ENCODE measurements at places on chromosomes 5 and 9. TPM values are rescaled to one million over a fixed set of nuclear protein-coding genes. Genes with fewer than 3 reads are reported as not detected.

The FOXD4L5 gene
- total RNA-seq: 0.11 TPM

The SLC6A18 gene
- not detected for total RNA-seq

The POLR1E gene
- total RNA-seq: 37.7 TPM

The LCN2 gene
- total RNA-seq: not detected

The PCA3 gene
- 1.2 TPM for total RNA-seq

The TMEM252 gene
- total RNA-seq: not detected

The FGF10 gene
- total RNA-seq: not detected

The SCGB3A1 gene
- not detected for total RNA-seq

The RNF145 gene
- total RNA-seq: 55.7 TPM

The SPINK6 gene
- total RNA-seq: not detected

The PCDHB13 gene
- total RNA-seq: 0.33 TPM

DNA sequence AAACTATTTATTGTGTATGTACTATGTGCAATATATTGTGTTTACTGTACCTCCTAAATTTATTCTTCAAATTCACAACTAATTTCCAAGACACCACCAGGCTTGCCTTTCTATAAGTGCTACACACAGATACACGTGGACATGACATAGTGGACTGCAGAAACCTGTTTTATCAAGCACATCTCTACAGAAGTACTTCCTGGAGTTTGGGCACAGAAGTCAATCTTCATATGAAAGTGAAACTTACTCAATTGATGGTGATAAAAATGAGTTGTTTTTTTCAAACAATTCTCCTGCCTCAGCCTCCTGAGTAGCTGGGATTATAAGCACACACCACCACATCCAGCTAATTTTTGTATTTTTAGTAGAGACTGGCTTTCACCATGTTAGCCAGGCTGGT lies 57.6 kb downstream of the NLN start:
- DNase-seq: no peak

- peak; percentile 15 for DNase-seq
Measured at GRCh38 chr9:134778841-134779411, 101.7 kb upstream of the FCN2 start.

- no peak for DNase-seq
Measured at GRCh38 chr5:146788898-146789297, 89.7 kb downstream of the PPP2R2B start.

DNA sequence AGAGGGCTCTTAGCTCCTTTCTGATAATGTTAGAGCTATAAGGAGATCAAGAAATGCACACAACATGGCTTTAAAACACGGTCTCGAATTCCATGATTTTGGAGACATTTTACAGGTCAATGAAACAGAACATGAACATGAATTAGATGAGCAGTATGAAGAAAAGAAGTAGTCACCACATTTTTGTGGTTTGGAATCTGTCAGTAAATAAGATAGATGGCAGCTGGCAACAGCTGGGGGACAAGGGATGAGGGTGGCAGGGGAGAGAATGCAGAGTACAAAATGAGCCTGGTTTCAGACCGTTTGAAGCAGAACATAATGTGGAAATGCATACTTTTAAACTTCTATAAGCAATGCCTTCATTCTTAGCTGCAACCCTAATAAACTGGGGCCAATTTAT lies 107.1 kb downstream of the OXCT1 start:
- no peak for DNase-seq

DNA sequence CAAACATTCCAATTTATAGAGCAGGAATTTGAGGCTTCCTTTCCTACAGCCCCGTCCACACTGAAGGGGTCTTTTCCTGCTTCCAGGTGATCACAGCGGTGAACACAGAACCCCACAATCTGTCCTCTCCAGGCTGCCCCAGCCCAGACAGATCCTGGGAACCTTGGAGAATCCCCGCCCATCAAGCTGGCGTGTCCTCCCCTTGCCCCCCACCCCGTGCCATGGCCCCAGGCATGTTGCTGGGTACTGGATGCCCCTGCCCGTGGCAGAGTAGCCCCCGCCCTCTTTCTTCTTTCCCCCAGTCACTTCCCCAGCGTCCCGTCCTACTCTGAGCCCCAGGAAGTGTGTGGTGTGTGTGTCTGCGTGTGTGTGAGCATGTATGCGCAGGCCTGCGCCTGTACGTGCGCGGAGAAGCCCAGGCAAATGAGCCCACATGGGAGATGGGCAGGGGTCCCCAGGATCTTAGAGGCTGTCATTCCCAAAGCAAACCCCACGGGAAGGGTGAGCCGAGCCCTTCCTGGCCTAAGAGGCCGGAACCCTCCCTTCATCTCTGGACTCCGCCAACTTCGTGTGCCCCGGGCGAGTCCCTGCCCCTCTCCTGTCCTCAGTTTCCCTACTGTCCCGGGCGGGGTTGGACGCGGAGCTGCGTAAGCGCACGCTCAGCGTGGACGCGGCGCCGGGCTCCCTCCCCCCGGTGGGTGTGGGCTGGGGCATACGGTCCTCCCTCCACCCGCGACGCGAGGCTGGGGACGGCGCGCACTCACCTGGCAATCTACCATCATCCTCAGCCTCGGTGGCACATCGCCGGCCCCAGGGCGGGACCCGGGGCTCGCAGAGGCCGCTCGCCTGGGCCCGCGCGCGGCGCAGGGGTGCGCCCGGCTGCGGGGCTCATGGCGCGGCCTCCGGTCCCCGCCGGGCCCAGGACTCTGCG lies 15.2 kb downstream of the GBGT1 start:
- DNase-seq: no peak

- DNase-seq: no peak
Measured at GRCh38 chr5:18095061-18095460, 460.8 kb downstream of the TAF11L14 start.

GRCh38 chr9:20256284-20256948 lies 365.9 kb downstream of the MLLT3 start:
- DNase-seq: no peak

DNA sequence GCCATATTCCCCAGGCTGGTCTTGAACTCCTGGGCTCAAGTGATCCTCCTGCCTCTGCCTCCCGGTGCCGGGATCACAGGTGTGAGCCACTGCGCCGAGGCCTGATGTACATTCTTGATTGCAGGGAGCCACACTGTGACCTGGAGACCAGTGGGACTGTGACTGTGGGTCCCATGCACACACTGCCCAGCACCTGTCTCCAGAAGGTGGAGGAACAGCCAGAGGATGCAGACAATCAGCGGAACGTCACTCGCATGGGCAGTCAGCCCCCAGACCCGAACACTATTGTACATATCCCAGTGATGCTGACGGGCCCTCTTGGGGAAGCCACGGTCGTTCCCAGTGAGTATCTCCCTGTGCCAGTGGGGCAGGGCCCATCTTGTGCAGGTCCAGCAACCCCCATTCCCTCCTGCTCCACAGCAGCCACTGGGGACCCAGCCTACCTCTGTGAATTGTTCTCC lies 147.3 kb downstream of the CACNA1B start:
- DNase-seq: no peak

DNA sequence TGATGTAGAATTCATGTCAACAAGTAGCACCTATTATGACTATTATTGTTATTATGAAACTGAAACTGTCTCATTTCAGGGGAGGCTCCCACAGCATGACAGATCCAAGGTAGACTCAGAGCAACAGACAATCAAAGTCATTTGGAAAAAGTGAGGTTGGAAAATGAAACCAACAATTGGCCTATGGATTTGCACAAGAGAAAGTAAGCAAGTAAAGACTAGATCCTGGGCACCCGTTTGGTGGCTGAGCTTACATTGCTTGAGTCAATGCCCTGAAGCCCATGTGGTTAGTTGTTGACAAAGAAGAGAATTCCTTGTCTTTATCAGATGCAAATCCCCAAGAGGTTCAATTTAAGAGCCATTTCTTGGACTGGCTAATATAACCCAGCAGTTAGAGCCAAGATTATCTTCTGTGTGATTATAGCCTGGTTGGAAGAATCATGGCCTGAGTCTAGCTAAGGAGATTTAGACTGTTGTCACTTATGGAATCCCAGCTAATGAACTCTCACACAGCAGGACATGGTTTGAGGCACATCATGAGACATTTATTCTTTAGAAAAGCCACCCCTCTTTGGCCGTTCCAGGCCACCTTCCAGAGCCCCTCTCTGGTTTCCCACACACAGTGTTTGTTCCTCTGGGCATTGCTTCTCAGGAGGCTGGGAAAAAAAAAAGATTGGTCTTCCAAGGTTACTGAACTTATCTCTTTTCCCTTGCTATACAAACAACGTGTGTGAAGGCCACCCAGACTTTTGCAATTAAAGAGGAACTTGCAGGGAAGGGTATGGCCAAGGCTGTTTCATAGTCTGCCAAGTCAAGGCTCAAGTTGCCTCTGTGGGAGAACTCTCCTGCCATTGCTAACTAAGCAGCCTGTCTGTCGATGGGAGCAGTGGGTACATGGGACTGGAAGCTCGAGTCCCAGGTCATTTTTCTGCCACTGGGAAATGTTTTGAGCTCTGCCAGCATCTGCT lies 399.5 kb downstream of the ENC1 start:
- no peak for DNase-seq

DNA sequence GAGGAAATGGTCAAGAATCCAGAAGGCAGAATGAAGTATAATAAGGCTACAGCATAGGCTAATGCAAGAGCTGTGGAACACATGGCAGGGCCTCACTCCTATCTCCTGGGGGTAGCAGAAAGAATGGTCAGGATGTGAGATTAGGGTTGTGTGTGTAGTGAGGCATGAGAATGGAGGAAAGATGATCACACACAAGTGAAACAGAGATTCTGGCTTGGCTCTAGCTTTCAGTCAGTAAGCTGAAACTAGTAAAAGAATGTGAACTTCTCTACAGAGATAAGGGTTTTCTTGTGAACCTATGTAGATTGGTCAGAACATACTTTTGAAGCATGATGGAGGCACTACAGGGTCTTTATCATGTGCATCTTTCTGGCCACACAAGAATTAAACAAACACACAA lies 298.8 kb downstream of the ASTN2 start:
- no peak for DNase-seq

DNA sequence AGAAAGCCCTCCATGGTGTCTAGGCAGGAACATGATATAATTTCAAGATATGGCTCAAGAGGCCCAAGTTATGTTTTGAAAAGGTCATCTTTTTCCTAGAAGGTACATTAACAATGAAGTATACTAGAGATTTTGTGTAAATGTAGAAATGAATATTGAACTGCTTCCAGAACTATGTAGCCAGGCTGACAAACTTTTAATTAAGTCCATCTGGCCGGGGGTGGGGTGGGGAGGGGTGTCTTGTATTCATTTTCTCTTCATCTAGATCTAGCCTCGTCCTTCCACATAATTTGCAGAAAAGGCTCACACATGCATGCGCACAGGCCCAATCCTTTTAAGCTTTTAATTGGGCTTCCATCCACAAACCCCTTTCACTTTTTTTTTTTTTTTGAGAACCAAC lies 323.3 kb downstream of the ARL15 start:
- no peak for DNase-seq

GRCh38 chr5:122180146-122180712 lies 50.9 kb downstream of the ZNF474 start:
- DNase-seq: no peak

- DNase-seq: no peak
Measured at GRCh38 chr5:102819634-102820033, 64.5 kb downstream of the PAM start.

DNA sequence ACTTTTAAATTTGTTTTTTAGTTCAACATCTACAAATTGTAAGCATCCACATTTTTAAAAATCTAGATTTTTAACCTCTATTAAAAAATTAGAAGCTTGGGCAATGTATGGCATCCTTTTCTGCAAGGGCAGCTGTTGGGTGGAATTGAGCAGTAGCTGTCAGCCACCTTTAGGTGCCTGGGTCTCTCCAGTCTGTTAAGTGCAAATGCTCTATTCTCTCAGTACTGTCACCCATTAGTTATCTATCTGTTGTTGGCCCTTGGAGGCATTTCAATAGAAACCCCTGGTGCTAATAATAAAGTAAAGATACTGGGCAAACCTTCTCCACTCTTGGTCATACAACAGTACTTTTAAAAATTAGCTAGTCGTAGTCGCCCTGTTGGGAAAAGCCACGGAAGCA lies 63.6 kb downstream of the PIP5K1B start:
- DNase-seq: no peak

GRCh38 chr5:1153428-1153827 lies 41.6 kb upstream of the SLC12A7 start:
- no peak for DNase-seq

GRCh38 chr5:80655231-80655774 lies 520 bp upstream of the DHFR start:
- DNase-seq: no peak

GRCh38 chr9:109369285-109369684 lies 48.4 kb upstream of the EPB41L4B start:
- no peak for DNase-seq

DNA sequence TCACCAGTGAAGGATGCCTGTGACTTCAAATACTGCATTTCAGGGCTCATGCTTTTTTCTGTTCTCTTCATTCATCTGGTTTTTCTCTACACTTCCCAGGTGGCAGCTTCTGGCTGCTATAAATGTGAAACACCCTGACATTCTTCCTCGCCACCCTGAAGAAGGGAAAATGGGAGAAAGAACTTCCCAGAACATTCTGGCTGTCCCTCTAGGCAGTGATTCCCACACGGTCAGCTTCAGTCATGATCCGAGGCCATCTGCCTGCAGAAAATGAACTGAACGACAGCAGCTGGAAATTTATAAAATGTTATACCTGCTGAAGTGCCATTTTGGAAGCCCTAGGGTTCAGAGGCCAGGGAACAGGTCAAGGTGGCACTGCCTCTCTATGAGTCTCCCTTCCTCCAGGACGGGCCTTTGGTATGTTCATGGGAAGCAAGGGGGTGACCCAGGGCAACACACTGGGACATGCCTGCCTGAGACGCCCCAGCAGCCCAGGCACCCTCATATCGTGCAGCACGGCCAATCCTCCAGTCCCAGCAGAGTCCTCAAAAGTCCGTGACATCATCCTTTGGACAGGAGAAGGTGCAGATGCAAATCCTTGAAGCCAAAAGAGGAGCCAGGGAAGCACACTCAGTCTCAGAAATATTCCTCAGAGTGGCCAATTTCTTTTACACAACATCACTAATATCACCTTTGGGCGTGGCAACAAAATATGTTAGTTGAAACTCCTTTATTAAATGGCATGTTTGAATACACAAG lies 107.1 kb downstream of the SEMA5A start:
- no peak for DNase-seq

DNA sequence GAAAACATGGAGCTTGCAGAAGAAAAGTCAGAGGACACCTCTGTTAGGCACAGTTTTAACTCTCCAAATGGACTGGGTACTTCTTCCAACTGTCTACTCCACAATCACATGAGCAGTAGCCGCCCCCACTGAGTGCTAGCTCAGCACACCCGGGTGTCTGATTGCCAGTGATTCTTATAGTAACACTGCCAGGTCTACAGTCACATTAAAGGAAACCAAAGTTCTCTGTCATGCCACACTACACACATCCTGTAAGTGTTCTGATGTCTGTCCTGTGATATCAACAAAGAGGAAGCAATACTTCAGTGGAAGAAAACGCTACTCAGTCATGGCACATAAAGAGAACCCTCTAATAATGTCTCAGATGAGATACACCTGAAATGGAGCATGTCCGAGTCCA lies at the start of gene HAVCR2:
Gene HAVCR2 (minus strand): TSS at position 69 of the 400 bp plus-strand sequence. CDS start 61 bp downstream, at position 8.
- DNase-seq: no peak

All from pulmonary artery endothelial cell (primary cell).